H4 (cell line): ENCODE measurements at places on chromosomes 7 and 10. TPM values are rescaled to one million over a fixed set of nuclear protein-coding genes. Genes with fewer than 3 reads are reported as not detected.

The ITPRID1 gene
- 0.39 TPM in 1 of 2 replicates, not detected in the other for total RNA-seq

The KEL gene
- 0.21 TPM in 1 of 2 replicates, not detected in the other for total RNA-seq

The ASAH2 gene
- total RNA-seq = 0.31 and 3.8 TPM in 2 replicates

The C10orf62 gene
- not detected in 2 replicates for total RNA-seq

The VIPR2 gene
- 0.68 and 0.77 TPM in 2 replicates for total RNA-seq

The OR13A1 gene
- total RNA-seq = not detected in 2 replicates

The PALD1 gene
- 1.3 and 3.0 TPM in 2 replicates for total RNA-seq

The TRIL gene
- not detected in 2 replicates for total RNA-seq

The KLF14 gene
- total RNA-seq = 0.64 TPM in 1 of 2 replicates, not detected in the other

The HOXA2 gene
- total RNA-seq = 1.2 TPM in 1 of 2 replicates, not detected in the other

The ACBD7 gene
- total RNA-seq = 1.6 and 1.7 TPM in 2 replicates

The SYT15B gene
- total RNA-seq = 2.2 and 2.7 TPM in 2 replicates

The CCDC136 gene
- 5.0 and 5.2 TPM in 2 replicates for total RNA-seq

DNA sequence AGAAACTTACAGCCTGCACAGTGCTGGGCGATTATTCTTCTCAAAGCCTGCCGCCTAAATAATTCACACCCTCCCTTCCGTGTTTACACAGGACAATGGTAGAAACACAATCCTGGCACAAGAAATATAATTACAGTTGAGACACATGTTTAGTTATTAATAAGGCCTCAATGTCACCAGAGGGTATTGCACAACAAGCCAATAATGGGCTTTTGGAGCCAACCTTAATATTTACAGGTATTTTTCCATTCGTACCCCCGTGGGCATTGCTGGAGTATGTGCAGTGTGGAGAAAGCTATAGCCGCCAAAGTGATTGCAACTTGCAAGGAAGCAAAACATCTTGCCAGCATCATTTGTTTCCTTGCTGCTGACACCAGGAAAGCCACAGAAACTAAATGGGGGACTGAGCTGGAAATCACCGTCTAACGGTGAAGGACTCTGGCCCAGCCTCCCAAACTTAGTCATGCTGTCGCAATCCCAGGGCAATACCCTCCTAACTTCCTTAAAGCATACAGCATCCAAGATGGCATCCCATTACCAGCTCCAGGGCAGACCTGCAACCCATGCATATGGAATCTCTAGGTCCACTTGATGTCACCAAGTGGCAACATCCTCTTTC lies 8.6 kb downstream of the CALN1 start:
- DNase-seq = no peak

DNA sequence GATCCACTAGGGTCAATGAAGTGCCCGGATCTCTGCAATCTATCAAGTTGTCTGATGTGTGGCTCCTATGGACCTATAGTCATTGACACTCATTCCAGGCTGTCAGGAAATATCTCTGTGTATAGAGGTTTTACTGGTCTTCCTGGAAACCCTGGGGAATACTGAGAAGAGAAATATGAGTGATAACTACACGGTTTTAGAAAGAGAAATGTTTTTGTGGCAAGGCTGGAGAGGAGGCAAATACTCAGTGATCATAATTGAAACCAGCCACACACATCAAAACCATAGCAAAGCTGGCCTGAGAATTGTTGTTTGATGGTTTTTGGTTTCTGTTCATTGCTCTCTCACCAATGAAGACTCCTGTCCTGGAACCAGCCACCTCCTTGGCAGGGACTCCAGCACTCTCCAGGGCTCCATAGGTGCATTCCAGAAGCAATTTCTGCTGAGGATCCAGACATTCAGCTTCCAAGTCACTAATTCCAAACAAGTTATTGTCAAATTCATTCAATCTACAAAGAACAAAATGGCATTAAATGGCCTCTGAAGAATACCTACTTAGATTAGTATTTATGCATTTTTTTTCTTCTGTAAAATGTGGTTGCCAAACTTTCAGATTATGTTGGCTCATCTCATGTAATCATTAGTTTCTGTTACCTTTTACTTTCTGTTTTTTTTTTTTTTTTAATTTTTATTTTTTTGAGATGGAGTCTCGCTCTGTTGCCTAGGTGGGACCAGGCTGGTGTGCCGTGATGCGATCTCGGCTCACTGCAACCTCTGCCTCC lies 108.6 kb upstream of the ABI1 start:
- no peak for DNase-seq

- DNase-seq = no peak
Observed at GRCh38 chr10:24524314-24524713, 199.4 kb downstream of the ARHGAP21 start.

DNA sequence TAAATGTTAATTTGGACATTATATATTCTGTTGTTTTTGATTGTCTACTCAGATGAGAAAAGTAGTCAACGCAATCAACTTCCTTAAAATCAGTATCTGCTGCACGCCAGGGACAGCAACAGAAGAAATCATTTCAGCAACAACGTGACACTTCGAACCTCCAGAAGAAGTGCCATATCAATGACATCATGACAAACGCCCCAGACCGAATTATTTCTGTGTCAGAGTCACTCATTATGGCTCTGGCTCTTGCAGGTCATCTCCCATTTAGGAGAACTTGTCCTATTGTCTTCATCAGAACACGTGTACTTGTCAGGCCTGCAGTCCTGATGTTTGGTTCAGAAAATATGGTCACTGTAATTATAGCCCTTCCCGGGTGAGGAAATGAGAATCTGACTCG lies 276.3 kb downstream of the ADARB2 start:
- no peak for DNase-seq

- no peak for DNase-seq
Observed at GRCh38 chr7:84157171-84157570, 37.4 kb downstream of the SEMA3A start.

GRCh38 chr7:112511451-112512202 lies 30.8 kb downstream of the LSMEM1 start:
- DNase-seq = no peak

GRCh38 chr7:122550545-122550944 lies 148.4 kb downstream of the RNF133 start:
- no peak for DNase-seq

DNA sequence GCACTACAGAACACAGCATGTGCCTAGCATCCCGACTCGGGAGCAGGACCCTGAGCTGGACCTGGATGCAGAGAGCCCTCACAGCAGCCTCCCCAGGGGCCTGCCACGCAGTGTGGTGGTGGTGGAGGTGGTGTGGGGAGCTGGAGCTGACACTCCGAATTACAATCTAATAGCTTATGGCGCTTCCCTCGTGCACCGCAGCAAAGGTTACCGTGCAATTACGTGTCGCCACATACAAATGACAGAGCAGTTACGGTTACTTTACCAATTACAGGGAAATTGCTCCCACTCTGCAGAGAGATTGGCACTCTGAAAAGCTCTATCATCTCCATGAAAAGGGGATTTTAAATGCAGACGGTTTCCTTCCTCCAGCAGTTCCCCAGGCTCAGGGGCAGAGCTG lies 81.8 kb downstream of the PLXNA4 start:
- no peak for DNase-seq

DNA sequence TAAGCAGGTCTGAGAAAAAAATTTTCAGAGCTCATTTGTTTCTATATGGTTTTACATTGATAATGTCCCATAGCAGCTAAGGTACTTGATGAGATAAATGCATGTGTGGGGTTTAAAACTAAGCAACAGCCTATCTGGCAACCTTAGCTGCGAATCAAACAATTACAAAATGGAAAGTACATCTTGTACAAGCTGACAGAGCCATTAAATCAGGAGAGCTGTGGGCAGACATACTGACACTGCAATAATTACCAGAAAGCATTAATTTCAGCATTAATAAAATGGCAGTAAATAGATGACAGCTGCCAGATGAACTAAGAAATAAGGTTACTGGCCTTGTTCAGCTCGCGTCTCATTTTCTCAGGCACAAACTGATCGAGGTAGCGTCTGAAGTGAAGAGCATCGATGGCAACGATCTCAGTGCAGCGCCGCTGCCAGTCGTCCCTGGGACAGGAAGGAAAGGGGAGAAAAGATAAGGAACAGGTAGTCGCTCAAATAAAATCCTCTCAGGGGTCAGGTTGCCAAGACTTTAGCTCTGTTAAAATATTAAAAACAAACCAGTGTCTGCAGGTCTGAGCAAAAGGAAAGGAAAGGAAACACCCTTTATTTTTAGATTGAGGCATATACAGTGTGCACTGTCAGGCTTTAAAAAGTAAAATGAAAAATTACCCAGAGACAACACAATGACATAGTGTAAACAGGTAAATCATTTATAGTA lies 79.7 kb upstream of the OGDHL start:
- no peak for DNase-seq

- no peak for DNase-seq
Observed at GRCh38 chr10:3925184-3925583, 140.2 kb upstream of the KLF6 start.

DNA sequence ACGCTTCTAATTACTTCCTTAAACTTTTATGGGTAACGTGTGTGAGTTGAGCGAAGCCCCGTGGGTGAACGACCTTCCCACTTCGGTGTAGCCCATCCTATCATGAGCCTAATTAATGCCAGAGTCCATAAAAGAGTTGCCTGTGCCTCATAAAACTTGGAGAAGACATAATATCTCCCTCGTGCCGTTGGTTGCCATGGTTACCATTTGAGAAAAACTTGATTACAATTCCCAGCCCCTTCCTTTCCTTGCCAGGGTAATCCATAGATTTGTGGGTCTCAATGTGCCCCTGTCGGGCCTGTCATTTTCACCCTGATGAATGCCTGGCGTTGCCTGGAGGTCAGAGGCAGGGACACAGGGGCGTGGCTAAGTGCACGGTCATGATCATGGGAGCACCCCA lies 127.1 kb downstream of the GLRX3 start:
- DNase-seq = no peak
